ENCODE measurements at places on chromosomes 11 and 22.
A peak's percentile ranks its signal among the peaks of the same experiment; 100 is the strongest.

- DNase-seq = no peak
Measured at GRCh38 chr11:36326524-36327419, 30.7 kb downstream of the PRR5L start.

GRCh38 chr11:121426476-121427399 lies 25.4 kb upstream of the SORL1 start:
- peak; percentile 8 for DNase-seq

DNA sequence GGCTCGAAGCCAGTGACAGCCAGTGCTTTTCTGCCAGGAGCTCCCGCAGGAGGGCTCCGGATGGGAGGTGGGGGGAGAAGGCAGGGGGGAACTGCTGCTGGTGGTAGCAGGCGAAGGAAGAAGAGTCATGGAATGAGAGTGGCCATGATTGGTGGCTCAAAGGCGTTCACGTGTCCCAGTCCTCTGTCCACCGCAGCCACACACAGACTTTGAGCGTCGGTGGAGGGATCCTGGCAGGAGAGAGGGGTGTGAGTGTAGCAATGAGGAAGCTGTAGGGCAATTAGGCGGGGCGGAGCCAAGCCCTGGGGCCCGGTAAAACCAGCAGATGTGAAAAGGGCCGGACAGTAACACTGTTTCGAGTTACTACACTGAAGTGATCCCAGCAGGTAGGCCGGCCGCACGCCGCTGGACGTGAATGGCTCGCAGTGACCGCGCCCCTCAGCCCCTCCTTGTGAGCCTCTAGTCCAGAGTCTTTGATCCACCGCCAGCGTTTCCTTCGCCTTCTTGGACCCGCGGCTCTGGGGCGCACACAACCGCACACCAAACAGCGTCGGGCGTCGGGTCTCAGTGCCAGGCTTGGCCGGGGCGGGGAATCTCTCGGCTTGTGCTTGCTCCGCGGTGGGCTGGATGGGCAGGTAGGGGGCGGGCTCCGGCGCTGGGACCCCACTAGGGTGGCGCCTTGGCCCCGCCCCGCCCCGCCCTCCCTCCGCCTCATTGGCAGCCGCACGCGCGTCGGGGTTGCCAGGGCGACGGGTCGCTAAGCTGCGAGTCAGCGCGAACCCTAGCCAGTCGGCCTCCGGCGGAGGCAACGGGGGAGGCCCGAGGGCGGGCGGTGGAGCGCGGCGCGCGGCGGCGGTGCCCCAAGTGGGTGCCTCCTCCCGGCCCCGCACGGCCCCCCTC lies at the start of gene LRRC10B:
Gene LRRC10B (plus strand): TSS at position 788 of the 900 bp plus-strand sequence. CDS start 250 bp downstream, outside the sequence.
- peak; percentile 22 for DNase-seq

DNA sequence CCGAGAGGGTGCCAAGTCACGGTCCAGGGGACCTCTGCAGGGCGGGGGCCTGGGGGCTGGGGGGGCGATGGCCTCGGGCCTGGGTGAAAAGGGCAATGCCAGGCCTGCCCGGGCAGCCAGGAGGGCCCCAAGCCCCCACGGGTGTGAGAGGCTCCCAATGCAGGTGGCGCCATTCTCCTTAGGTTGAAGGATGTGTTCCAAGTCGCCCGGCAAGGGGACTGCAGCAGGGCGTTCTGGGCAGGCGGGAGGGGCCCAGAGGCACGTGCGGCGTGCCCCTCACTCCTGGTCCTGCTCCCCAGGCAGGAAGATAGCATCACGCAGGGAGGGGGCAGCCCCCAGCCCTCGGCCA lies 730 bp upstream of the TNNI2 start:
- DNase-seq = no peak

DNA sequence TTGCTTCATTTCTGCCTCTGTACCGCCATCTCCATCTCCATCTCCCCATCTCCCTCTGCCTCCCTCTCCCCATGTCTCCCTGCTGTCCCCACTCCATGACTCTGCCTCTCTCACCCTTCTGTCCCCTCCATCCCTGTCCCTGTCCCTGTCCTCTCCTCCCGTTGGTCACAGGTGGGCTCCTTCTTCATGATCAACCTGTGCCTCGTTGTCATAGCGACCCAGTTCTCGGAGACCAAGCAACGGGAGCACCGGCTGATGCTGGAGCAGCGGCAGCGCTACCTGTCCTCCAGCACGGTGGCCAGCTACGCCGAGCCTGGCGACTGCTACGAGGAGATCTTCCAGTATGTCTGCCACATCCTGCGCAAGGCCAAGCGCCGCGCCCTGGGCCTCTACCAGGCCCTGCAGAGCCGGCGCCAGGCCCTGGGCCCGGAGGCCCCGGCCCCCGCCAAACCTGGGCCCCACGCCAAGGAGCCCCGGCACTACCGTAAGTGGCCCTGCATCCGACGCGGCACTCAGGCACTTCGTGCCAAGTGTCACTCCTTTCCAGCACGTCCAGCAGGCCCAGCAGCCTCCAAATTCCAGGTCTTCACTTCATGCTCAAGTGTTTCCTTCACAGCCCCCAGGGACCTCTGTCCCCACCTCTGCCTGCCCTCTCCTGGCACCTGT lies 76.0 kb downstream of the CACNA1I start:
- no peak for DNase-seq
